ENCODE measurements at places on chromosomes 7 and 10. TPM values are rescaled to one million over a fixed set of nuclear protein-coding genes. Genes with fewer than 3 reads are reported as not detected.

DNA sequence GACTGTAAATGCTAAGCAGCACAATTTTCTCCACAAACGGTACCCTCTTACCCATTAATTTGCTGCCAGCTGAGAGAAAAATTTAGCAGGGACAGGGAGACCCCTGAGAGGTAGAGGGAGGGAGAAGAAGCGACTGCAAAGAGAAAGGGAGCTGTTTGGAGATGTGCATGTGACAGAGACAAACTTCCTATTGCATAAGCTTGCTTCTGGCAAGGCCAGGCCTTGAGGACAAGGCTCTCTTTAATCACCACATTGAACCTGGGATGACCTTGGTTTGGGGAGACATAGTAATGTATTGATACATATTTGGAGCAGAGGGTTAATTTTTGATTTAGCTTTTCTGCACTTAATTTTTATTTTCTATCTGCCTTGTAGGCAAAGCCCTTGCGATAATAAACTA is 31.1 kb upstream of the HIBADH start:
- DNase-seq = no peak

- DNase-seq = no peak
These were observed 4.9 kb upstream of the GRID2IP start for GRCh38 chr7:6556196-6556595.

- peak; percentile 35 for DNase-seq
These were observed 97.7 kb downstream of the TAF3 start for GRCh38 chr10:7915923-7916536.

- DNase-seq = no peak
These were observed 551.7 kb upstream of the LRRN3 start for GRCh38 chr7:110539216-110539615.

GRCh38 chr7:50685135-50686065 is 97.3 kb downstream of the GRB10 start:
- no peak for DNase-seq

- DNase-seq = no peak
These were observed 270.7 kb upstream of the IGFBP3 start for GRCh38 chr7:46191776-46192175.

DNA sequence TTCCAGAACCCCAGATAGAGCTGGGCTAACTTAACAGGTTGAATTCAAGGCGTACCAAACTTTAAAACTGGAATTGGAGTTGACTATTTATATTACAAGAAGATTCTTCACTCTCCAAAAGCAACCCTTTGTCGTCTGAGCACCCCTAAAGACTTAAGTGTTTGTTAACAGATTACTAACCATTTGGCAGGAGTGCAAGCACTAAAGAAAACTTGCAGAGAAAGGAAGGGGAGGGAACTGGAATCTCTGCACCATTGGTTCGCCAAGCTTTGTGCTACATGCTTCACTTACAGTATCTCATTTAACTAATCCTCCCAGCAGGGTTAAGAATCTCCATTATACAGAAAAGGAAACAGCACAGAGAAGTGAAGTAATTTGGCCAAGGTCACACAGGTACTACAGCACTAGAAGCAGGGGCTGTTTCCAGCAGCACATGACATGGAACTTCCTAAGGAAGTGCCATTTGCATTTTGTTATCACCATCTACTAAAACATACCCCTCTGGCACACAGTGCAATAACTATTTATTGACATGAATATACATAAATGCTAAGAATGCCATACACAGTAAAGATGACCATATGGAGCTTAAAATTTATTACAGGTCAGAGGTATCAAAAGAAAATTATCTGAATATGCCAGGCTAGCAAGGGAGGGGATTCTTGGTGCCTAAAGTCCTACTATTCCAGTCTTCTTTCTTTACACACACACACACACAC is 201.2 kb downstream of the KCNMA1 start:
- DNase-seq = no peak

GRCh38 chr7:28748346-28748745 is 209.8 kb downstream of the TRIL start:
- no peak for DNase-seq

- no peak for DNase-seq
These were observed 1.9 kb upstream of the TMEM178B start for GRCh38 chr7:141071855-141072547.

- no peak for DNase-seq
These were observed 405.2 kb downstream of the ARL4A start for GRCh38 chr7:13092708-13093005.

DNA sequence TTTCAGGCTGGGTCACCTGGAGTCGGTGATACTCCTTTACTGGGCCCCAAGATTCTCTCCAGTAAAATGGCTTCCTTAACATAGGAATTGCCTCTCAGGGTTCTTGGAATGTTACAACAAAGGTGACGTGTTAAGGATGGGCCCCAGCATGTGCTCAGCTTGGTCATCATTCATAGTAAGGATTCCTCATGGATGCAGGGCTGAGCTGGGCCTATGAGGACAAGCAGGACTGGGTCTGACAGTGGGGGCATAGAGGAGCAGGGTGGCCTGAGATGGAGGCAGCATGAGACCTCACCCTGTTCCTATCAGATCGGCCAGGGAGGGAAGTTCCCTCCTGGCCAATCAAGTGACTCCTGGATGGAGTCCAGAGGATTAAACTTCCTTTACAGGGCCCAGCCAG is 12.8 kb upstream of the MBL2 start:
- DNase-seq = no peak

The SYT15B gene
- 2.6 TPM for polyA plus RNA-seq

The FAM25A gene
- polyA plus RNA-seq = not detected

Measured in renal cortex interstitium (tissue), 15 donors.